ENCODE measurements at places on chromosomes 4 and X. TPM values are rescaled to one million over a fixed set of nuclear protein-coding genes. Genes with fewer than 3 reads are reported as not detected.

Gene NSUN7
- total RNA-seq: 0.67 TPM

Gene WDR44
- 10.4 TPM for total RNA-seq

Gene OGT
- total RNA-seq: 33.6 TPM

Gene HMX1
- total RNA-seq: not detected

Gene ZAR1
- total RNA-seq: not detected

Gene CWH43
- total RNA-seq: not detected

Gene SHROOM4
- total RNA-seq: 0.59 TPM

Gene ADAM29
- not detected for total RNA-seq

Gene LCORL
- total RNA-seq: 5.5 TPM

Gene REPS2
- total RNA-seq: 0.74 TPM

Gene PRAF2
- 32.1 TPM for total RNA-seq

Gene DOK7
- not detected for total RNA-seq

Gene TLR10
- not detected for total RNA-seq

Gene RASSF6
- total RNA-seq: 1.3 TPM

Gene SORCS2
- total RNA-seq: under 0.01 TPM

Gene SLC4A4
- 1.5 TPM for total RNA-seq

Gene ADH1C
- total RNA-seq: 0.34 TPM

Gene GABRG1
- total RNA-seq: not detected

Gene PGAM4
- not detected for total RNA-seq

Gene SLC2A9
- total RNA-seq: 0.17 TPM

Gene FAM149A
- 3.2 TPM for total RNA-seq

Gene HSFX2
- not detected for total RNA-seq

Gene RPS6KA6
- 0.74 TPM for total RNA-seq

Gene TRIML2
- total RNA-seq: not detected

Gene HERC3
- total RNA-seq: 8.8 TPM
